Fibroblast of skin of right biceps (primary cell): ENCODE measurements at places on chromosomes 1 and 21.

GRCh38 chr1:40997096-40997495 is 17.6 kb downstream of the CTPS1 start:
- no peak for DNase-seq

DNA sequence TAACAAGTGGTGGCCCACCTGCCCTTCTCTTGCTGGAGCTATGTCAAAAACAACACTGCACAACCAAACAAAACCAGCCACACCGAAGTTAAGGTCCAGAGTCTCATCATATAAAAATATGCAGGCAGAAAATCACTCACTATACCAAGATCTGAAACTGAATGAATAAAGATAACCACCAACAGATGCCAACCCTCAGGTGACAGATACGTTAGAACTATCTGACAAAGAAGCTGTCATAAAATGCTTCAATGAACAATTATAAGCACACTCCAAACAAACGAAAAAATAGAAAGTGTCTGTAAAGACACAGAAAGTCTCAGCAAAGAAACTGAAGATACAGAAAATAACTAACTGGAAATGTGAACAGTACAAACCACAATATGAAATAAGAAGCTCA is 14.0 kb downstream of the ZNF496 start:
- no peak for DNase-seq

DNA sequence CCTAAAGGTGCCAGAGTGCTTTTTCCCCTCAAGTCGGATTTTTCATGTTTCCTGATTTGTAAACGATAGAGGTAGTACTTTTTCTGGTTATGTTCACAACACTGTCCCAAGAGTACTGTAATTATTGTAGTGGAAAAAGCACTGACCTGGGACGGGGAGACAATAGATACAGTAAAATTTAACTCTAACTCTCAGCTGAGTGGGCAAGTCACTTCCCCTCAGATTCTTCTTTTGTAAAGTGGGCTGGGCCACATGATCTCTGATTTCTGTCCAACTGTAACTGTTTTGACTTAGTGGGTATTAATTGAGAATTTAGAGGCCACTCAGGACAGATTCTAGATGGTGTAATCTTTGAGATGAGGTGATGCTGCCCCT is 19.1 kb downstream of the MARCKSL1 start:
- DNase-seq = no peak

DNA sequence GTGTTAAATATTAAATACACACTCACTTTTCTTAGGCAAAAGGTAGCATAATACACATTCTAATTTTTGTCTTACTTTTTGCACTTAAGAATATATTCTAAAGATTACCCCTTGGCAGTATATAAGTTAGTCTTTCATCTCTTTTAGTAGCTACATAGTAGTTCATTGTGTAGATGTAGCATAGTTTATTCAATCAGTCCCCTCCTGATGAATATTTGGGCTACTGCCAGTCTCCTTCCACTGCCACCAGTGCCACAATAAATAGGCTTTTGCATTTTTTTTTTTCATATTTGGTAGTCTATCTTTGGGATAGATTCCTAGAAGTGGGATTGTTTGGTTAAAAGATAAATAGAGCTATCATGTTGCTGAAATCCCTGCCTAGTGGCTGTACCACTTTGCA is 388.8 kb upstream of the RUNX1 start:
- no peak for DNase-seq

DNA sequence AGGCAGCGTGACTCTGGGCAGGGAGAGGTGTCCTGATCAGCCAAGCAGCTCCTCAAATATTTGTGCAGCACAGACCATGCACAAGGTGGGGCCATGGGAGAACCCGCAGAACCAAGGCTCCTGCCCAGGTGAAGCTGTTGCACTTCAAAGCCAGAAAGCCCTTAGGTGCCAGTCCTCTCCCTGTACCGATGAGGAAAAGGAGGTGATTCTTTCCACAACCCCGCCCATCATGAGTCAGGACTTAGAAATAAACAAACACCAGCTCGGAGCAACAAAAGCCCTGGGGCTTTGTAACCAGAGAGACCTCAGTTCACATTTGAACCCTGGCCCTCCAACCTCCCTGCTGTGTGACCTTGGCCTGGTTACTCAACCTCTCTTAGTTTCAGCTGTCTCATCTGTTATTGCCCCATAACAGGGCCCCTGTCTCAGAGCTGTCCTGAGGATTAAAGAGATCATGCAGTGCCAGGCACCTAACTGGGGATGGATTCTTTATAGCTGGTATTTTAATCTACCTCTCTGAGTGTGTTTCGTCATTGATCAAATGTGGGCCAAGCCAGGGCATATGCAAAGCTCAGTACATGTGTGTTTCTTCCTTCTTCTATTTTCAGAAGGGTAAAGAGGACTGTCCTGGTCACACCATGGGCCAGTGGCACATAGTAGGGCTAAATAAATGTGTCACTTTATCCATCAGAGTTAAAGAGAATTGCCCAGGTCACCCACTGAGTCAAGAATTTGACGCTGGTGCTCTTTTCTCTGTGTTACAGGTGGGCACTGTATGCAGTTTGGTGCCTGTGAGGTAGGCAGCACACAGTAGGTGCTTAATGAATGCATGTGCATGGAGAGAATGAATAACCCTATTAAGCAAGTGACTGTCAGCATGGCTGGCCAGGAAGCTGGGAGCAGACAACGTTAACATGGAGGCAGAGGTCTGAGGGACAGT is 1.4 kb downstream of the LDLRAD1 start:
- DNase-seq = no peak

GRCh38 chr21:34826836-34827235 is 158.0 kb downstream of the CLIC6 start:
- DNase-seq = no peak
